ENCODE measurements at places on chromosomes 6 and 20.

DNA sequence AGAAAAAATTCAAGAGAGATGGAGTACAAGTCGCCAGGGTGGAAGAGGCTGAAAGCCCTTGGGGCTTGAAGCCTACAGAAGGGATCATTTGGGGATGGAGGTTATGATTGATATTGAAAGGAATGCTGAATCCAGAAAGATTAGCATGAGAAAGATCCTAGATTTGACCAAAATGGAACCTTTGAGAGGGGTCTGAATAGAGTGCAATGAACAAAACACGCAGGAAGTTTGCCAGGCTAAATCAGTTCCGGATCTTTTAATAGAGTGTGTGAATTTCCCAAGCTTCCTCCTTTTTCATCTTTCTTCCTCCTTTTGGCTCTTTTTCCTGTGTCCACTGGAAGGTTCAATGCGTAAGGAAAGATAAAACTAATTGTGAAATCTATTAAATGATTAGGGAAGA is 15.3 kb downstream of the IPCEF1 start:
- DNase-seq, result no peak

- DNase-seq, result peak; percentile 79
Observed at GRCh38 chr20:20946122-20946759, 159.9 kb downstream of the LINC00237 start.

DNA sequence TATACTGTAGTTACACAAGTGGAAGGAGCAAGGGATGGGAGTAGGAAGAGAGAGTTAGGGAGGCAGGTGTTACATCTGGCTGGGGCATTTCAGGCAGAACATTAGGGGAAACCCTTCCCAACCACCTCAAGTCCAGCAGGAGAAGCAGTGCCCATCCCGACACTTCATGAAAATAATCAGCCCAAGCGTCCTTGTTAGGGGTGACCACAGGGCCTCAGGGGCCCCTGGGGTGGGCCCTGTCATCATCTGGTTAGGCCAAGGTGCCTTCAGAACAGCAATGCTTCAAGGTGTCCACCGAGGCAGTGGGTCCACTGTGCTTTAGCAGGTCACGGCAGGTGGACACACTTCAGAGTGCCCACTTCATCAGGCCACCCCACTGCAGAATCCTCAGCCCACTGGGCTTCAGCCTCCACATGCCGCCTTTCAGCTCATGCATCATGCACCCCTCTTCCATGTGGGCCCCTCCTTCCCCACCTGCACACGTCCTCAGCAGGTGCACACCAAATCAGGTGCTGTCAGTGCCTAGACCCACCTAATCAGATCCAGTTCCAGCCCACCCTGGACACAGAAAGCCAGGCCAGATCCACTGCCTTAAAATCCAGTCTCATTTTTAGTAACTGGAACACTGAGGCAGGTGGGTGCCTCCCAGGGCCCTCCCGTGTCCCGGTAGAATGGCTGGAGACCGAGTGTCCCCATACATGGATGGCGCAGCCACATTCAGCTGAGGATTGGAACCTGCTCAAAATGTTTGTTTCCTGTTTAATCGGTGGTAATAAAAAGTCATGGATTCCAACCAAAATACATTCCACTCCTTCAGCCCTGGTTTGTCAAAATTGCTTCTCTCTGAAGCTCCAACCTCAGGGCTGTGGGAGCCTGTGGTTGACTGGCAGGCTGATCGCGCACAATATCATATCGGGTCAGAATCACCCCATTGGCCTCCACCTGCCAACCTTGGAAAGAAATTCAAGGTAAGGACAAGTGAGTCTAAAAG is 99.5 kb downstream of the ANKRD60 start:
- no peak for DNase-seq

DNA sequence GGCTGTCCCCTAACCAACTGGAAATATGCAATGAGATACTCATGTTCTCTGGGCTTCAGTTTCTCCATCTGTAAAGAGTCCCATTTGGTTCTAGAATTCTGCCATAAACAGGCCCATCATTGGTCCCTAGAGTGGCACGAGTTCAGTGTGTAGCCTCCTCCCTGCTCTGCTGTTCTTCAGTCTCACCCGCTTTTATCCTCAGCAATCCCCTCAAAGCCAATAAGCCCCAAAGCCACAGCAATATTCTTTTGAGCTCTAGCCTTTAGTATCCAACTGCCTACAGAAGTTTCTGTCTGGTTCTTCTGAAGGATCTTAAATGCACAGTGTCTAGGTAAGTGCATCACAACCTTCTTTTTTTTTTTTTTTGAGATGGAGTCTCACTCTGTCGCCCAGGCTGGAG is 9.8 kb upstream of the MRPS18A start:
- DNase-seq, result no peak

GRCh38 chr6:33019372-33019771 is 10.0 kb upstream of the HLA-DOA start:
- DNase-seq, result no peak

- peak; percentile 62 for DNase-seq
Observed at GRCh38 chr6:133542056-133542821, 301.1 kb downstream of the EYA4 start.

DNA sequence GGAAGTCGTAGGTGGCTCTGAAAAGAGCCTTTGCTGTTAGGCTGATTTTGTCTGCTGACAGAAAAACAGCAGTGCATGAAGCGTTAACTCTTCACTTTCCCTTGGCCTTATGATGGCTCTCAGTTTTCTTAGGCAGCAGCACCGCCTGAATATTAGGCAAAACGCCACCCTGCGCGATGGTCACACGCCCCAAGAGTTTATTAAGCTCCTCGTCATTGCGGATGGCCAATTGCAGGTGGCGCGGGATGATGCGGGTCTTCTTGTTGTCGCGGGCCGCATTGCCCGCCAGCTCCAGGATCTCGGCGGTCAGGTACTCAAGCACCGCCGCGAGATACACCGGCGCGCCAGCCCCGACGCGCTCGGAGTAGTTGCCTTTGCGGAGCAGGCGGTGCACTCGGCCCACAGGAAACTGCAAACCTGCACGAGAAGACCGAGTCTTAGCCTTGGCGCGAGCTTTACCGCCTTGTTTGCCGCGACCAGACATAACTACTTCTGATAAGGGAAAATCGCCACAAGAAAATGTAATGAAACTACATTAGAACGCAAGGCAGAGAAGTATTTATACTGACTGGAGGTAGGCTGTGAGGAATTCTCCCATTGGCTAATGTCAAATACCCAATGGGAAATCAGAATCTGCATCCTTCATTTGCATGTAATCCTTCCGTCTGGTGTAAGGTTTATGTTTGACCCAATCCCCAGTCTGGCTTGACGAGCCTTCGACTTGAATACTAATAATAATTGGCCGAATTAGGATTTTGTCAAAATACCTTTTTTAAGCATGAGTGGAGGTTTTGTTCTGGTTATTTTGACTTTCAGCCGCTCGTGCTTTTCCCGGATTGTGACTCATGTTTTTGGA is 53.9 kb upstream of the HFE start:
- peak; percentile 88 for DNase-seq

DNA sequence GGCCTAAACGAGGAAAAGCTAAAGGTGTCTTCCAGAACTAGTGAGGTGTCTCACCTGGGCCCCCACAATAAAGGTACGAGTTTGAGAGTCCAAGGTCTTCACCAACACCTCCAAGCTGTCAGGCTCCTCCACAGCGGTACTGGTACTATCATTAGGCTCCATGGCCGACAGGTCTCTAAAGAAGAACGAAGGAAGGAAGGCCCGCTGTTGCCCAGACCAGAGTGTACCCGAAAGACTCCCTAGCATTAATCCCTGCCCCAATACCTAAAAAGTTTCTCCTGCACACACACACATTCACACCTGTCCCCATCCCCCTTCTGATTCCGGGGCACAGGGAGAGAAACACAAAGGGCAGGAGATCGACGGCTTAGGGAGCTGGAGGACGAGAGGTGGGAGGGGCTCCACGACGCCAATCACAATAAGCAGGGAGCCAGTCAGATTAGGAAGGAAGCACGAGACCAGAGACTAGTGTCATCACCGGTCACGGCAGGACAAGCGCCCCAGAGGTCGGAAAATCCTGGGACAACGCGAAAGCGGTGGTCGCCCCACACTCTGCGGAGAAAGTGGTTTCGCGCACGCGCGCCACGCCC is 764 bp downstream of the BAG6 start:
- peak; percentile 84 for DNase-seq

DNA sequence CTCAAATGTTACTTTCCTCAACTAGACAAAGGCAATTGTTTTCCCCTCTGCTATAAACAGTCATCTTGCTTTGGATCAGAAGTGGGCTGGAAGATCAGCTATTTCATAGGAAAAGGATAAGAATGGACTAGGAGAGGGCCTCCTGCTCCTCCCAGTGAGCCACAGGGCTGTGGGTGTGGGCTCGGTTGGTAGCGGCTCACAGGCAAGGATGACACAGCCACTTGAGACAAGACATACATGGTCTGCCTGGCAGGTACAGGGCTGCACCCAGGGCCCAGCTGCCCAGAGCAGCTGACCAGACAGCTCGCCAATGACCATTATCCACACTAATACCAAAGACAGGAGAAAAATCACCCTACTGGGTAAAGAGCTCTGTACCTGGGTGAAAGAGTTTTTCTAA is 9.0 kb upstream of the SLA2 start:
- DNase-seq, result no peak

- DNase-seq, result no peak
Observed at GRCh38 chr6:131331873-131332781, 196.9 kb downstream of the AKAP7 start.

- DNase-seq, result peak; percentile 69
Observed at GRCh38 chr6:30747902-30748769, 3.8 kb upstream of the IER3 start.

- DNase-seq, result peak; percentile 63
Observed at GRCh38 chr6:52539607-52540006, 37.3 kb downstream of the TRAM2 start.

- no peak for DNase-seq
Observed at GRCh38 chr6:124873066-124873410, 89.2 kb upstream of the RNF217 start.

GRCh38 chr20:35502352-35502751 is 27.1 kb downstream of the C20orf173 start:
- DNase-seq, result no peak

DNA sequence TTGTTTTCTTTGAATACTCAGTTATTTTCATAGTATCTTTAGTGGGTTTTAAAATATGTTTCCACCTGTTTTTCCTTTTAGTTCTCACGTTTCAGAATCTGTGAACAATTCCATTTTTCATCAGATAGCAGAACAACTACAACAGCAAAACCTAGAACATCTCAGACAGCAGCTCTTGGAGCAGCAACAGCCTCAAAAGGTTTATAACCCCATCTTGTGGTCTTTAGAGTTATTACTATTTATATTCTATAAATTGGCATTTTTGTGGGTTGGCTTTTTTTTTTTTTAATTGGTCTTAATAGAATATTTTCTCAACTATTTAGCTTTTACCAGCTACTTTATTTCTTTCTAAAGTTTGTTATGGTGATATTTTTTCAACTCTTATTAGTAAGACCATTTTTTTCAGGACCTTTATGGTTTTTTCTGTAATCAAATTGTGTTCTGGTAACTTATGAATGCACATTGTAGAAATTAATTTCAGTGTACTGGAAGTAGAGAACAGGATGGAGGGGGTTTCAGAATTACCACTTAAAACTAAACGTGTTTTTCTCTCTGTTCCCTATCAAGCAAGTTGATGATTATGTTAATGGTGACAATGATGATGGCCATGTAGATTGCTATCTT is 72.2 kb downstream of the SCAF8 start:
- peak; percentile 13 for DNase-seq

DNA sequence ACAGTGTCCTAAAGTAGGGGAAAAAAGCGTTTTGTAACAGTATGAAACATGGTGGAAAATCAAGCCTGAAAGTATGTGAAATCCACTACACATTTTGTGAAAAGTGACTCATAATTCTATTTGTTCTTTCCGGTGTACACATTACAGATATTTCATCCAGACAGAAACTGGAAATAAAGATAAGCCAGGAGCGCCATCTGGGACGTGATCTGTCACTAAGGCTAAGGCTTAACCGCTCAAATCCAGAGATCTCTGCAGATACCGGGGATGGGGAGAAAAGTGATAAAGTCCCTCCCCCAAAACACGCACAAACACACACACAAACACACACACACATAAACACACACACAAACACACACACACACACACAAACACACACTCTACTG is 26.6 kb upstream of the SRSF6 start:
- no peak for DNase-seq

DNA sequence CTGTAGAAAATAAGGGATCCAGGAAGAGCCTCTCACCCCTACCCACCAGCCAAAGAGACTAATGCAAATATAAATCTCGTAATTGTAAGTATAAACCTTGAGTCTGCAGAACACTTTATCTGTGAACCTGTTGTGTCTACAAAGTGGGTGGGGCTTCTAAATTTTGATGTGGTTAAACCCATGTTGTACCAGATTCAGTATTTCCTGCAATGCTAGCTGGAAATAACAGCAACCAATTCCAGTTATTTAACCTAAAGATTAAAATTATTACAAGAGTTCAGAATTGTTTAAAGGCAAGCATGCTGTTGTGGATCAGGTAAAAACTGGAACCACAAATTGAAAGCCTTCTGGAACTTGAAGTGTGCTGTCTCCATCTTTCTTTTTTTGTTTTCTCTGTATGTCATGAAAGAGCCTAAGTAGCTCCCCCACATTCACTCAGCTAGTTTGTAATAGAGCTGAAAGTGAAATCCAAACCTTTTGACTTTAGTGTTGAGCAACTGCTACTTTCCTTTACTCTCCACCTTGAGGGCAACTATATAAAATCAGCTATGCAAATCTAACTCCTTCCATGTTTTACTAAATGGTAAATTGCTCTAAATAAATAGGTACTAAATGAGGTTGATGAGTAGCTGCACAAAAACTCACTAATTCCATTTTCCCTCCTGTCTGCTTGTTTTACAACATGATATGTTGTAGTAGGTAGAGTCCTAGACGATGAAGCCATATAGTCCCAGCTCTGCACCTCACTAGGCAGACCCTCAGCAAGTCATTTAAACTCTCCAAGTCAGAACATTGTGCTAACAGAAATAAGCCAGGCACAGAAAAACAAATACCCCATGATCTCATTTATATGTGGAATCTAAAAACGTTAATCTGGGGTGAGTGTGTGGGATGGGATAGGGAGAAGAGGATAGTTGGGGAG is 17.9 kb upstream of the THEMIS start:
- DNase-seq, result no peak

DNA sequence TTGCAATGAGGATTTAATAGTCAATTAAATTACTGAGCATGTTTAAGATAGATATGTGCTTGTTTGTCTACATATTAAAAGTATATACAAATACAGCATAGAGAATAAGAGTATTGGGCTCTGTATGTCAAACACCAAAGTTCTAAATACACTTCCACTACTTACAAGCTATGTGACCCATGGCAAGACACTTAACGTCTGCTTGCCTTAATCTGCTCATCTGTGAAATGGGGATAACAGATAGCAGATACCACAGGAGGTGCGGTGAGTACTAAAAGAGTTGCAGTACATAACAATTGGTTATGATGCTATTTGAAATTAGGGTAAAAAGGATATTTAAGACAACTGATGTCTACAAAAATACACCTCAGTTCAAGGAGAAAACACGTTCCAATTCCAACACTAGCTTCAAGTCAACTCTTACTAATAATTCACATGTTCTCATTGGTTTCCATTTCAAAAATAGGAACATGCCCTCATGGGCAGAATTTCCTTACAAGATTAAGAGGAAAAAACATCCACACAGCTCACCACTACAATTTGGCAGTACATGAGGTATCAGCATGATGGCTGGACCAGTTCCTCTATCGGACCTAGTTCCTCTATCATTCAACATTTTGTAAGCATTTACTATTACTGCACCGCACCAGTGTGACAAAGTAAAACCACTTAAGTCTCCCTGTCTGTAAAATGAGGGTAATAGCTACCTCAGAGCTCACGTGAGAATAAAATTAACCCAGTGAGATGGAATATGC is 101.1 kb downstream of the SMLR1 start:
- DNase-seq, result no peak

- peak; percentile 53 for DNase-seq
Observed at GRCh38 chr20:38805502-38805957, at the start of gene PPP1R16B. Gene PPP1R16B, plus strand, starts transcription at chr20:38805697. Its CDS starts 30,229 bp downstream, at chr20:38835926.

GRCh38 chr6:30884521-30885480 is 482 bp downstream of the DDR1 start:
- DNase-seq, result peak; percentile 66

All from Daoy (cell line).